ENCODE measurements at places on chromosomes 1 and 21. TPM values are rescaled to one million over a fixed set of nuclear protein-coding genes. Genes with fewer than 3 reads are reported as not detected.

GRCh38 chr1:172960454-172961208 lies 90.1 kb downstream of the TNFSF18 start:
- no peaks in the 10 kb centered on the region for H3K36me3 ChIP-seq
- DNase-seq: no peak
- no peaks in the 10 kb centered on the region for H3K27me3 ChIP-seq
- H3K4me3 ChIP-seq: no peak overlapping the region

DNA sequence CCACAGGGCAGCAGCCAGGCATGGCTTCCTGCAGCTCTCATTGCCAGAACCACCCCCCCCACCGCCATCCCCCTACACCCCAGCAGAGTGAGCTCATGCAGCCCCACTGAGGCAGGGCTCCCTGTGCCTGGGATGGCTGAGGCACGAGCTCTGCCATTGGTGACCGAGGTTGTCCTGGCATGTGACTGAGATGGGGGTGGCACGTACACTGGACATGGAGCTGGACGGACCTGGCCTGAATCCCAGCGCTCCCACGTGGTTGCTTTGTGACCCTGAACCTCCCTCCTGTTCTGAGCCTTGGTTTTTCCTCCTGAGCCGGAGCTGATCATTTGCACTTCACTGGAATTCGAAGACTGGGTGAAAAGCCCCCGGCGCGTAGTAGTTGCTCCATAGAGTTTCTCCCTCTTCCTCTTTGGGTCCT lies 28.3 kb downstream of the ALPL start:
- no peaks in the 10 kb centered on the region for H3K4me1 ChIP-seq
- H3K36me3 ChIP-seq: no peaks in the 10 kb centered on the region
- H3K27me3 ChIP-seq: peaks cover 21% of the 10 kb centered on the region
- H3K4me3 ChIP-seq: no peak overlapping the region

DNA sequence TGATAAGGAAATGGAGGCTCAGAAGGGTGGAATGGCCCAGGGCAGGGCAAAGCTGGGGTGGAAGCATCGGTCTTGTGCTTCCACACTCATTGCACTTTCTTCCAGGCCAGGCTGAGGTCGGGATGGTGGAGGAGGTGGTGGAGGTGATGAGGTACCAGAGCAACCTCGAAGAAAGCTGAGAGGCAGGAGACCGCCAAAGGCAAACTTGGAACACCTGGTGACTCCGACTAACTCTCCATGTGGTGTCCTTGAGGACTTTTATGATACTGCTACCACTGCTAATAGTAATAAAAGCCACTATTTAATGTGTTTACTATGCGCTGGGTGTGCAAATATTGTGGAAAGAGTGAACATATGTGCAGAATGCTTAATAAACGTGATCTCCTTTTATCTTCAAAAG lies 16.9 kb upstream of the BTG2 start:
- peaks cover 86% of the 10 kb centered on the region for H3K4me1 ChIP-seq
- peak overlapping the region; percentile 100 for H3K27ac ChIP-seq
- no peaks in the 10 kb centered on the region for H3K27me3 ChIP-seq
- no peaks in the 10 kb centered on the region for H3K36me3 ChIP-seq

GRCh38 chr1:47638713-47639112 lies 200.9 kb downstream of the FOXD2 start:
- no peak overlapping the region for H3K4me3 ChIP-seq
- peaks cover 22% of the 10 kb centered on the region for H3K27me3 ChIP-seq
- H3K4me1 ChIP-seq: no peaks in the 10 kb centered on the region
- H3K36me3 ChIP-seq: no peaks in the 10 kb centered on the region

DNA sequence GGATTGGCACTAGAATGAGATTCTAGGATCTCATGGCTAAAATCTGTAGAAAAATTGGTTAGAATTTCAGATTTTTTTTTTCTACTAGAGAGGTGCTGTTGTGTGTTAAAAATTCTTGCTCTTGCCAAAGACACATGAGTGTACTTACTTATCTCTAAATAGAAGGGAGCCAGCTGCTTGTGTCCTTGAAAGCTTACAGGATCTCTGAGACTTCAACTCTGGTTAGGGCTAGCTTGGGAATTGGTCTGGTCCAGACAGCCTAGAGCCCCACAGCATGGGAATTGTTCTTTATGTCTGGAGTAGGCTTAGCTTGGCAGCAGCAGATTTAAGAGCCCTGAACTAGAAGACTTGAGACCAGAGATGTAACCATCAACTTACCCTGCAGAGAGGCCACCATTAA lies 37.3 kb downstream of the MACO1 start:
- DNase-seq: no peak
- H3K4me3 ChIP-seq: peak overlapping the region; percentile 22
- H3K27me3 ChIP-seq: no peaks in the 10 kb centered on the region
- H3K36me3 ChIP-seq: peaks cover 15% of the 10 kb centered on the region

FOXO6 gene
- 0.19 TPM for total RNA-seq

GRCh38 chr1:222525951-222526350 lies 22.0 kb downstream of the HHIPL2 start:
- H3K4me1 ChIP-seq: no peaks in the 10 kb centered on the region
- H3K4me3 ChIP-seq: no peak overlapping the region
- peaks cover 15% of the 10 kb centered on the region for H3K27me3 ChIP-seq
- DNase-seq: no peak
- H3K36me3 ChIP-seq: peaks cover 3% of the 10 kb centered on the region

- no peak overlapping the region for H3K4me3 ChIP-seq
- H3K4me1 ChIP-seq: no peaks in the 10 kb centered on the region
- no peak overlapping the region for H3K27ac ChIP-seq
- H3K27me3 ChIP-seq: peaks cover 21% of the 10 kb centered on the region
- H3K36me3 ChIP-seq: no peaks in the 10 kb centered on the region
Observed at GRCh38 chr1:7178741-7179140, 393.5 kb downstream of the CAMTA1 start.

- peaks cover 39% of the 10 kb centered on the region for H3K36me3 ChIP-seq
- H3K27ac ChIP-seq: no peak overlapping the region
- H3K4me1 ChIP-seq: peaks cover 16% of the 10 kb centered on the region
- H3K27me3 ChIP-seq: no peaks in the 10 kb centered on the region
- H3K4me3 ChIP-seq: no peak overlapping the region
Observed at GRCh38 chr1:33171977-33172813, 9.6 kb downstream of the TRIM62 start.

GRCh38 chr1:201360901-201361651 lies 16.4 kb downstream of the TNNT2 start:
- no peaks in the 10 kb centered on the region for H3K36me3 ChIP-seq
- H3K27me3 ChIP-seq: peaks cover 10% of the 10 kb centered on the region
- no peak overlapping the region for H3K27ac ChIP-seq
- no peak for DNase-seq
- no peak overlapping the region for H3K4me3 ChIP-seq
- H3K4me1 ChIP-seq: no peaks in the 10 kb centered on the region

GRCh38 chr21:33936301-33937038 lies 20.9 kb upstream of the ATP5PO start:
- H3K36me3 ChIP-seq: peaks cover 3% of the 10 kb centered on the region
- H3K27me3 ChIP-seq: no peaks in the 10 kb centered on the region
- H3K4me1 ChIP-seq: peaks cover 85% of the 10 kb centered on the region
- peak overlapping the region; percentile 96 for H3K27ac ChIP-seq

- no peaks in the 10 kb centered on the region for H3K4me1 ChIP-seq
- no peaks in the 10 kb centered on the region for H3K27me3 ChIP-seq
- H3K36me3 ChIP-seq: peaks cover 83% of the 10 kb centered on the region
- no peak overlapping the region for H3K27ac ChIP-seq
- no peak for DNase-seq
Observed at GRCh38 chr1:108780937-108781574, 34.6 kb downstream of the STXBP3 start.

- no peak for DNase-seq
- H3K36me3 ChIP-seq: no peaks in the 10 kb centered on the region
- H3K4me3 ChIP-seq: no peak overlapping the region
- peaks cover 60% of the 10 kb centered on the region for H3K4me1 ChIP-seq
Observed at GRCh38 chr1:89905395-89906058, 84.7 kb downstream of the LRRC8D start.

DNA sequence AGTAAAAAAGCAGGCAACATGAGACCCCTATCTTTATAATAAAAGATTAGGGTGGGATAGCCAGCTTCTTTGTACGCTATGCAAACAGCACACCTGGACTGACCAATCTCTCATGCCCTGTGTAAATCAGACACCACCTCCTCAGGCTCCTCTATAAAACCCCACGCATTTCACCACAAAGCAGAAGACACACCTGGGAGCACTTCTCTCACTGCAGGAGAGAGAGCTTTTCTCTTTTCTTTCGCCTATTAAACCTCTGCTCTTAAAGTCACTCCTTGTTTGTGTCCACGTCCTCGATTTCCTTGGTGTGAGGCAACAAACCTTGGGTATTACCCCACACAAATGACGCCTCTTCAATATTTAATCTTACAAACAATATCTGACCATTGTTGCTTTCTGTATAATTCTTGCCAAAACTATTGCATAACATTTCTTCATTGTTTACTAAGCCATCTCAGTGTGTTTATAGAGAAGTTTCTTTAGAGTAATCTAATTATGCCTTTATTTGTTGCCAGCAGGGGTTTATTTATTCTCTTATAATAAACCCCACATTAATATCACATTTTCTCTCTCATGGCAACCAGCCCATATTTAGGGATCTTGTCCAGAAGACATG lies 31.6 kb upstream of the NUF2 start:
- no peak overlapping the region for H3K27ac ChIP-seq
- peaks cover 3% of the 10 kb centered on the region for H3K4me1 ChIP-seq
- H3K36me3 ChIP-seq: peaks cover 29% of the 10 kb centered on the region
- no peak overlapping the region for H3K4me3 ChIP-seq

Measured in naive thymus-derived CD8-positive, alpha-beta T cell (primary cell).